Activated naive CD4-positive, alpha-beta T cell treated with anti-CD3 and anti-CD28 coated beads, Interleukin-2, amount 10 ng/mL, durations not matched to agents 5 hours and 36 hours (primary cell): ENCODE measurements at places on chromosomes 2 and 18. TPM values are rescaled to one million over a fixed set of nuclear protein-coding genes. Genes with fewer than 3 reads are reported as not detected.

The DIPK1C gene
- total RNA-seq: not detected

The RGPD3 gene
- total RNA-seq: 0.19 TPM

The FN1 gene
- 0.63 TPM for total RNA-seq

The DYNC1I2 gene
- 51.9 TPM for total RNA-seq
